ENCODE measurements at places on chromosomes 6 and 20.

DNA sequence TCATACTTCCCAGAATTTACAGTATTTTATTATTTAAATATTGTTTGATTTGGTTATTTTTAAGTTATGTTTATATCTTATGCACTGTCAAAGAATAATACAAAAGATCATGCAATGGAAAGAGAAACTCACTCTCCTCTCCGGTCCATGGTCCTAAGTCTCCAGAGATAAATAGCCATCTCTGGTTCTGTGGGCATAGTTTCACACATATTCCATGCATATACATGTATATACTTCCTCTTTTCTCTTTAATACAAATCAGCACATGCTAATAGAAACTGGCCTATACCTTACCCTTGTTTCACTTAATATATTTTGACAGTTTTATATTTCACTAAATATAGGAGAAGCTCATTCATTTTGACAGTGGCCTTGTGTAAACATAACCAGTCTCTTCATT is 901.7 kb upstream of the CITED2 start:
- no peaks in the 10 kb centered on the region for H3K27me3 ChIP-seq
- no peaks in the 10 kb centered on the region for H3K36me3 ChIP-seq
- no peaks in the 10 kb centered on the region for H3K4me1 ChIP-seq
- no peak overlapping the region for H3K27ac ChIP-seq

DNA sequence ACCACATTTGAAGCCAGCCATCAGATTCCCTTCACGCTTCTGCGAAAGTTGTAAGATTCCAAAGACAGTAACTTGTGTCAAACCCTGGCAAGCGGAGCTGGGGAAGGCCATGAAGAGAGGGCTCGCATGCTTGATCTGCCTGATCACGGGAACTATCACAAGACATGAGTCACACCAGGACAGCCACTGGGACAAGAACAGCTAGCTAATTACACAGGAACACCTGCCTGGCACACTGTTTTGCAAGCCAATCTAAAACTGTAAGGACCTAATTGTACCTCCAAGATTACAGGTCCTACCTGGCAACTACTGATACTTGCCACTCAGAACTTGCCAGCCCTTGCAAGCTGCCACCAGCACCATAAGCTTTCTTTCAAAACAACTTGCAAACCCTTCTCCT is 289.3 kb downstream of the KIF16B start:
- H3K4me3 ChIP-seq = no peak overlapping the region
- no peak for DNase-seq
- H3K27ac ChIP-seq = no peak overlapping the region
- no peaks in the 10 kb centered on the region for H3K4me1 ChIP-seq

GRCh38 chr6:87848616-87849015 is 146.6 kb upstream of the AKIRIN2 start:
- no peaks in the 10 kb centered on the region for H3K4me1 ChIP-seq
- no peak for DNase-seq
- H3K4me3 ChIP-seq = no peak overlapping the region
- no peaks in the 10 kb centered on the region for H3K27me3 ChIP-seq
- no peak overlapping the region for H3K27ac ChIP-seq

- no peaks in the 10 kb centered on the region for H3K4me1 ChIP-seq
- H3K4me3 ChIP-seq = no peak overlapping the region
- no peaks in the 10 kb centered on the region for H3K36me3 ChIP-seq
- H3K27ac ChIP-seq = no peak overlapping the region
- DNase-seq = peak; percentile 14
Measured at GRCh38 chr6:13336553-13336952, 8.2 kb upstream of the TBC1D7 start.

- H3K4me3 ChIP-seq = no peak overlapping the region
- DNase-seq = no peak
- no peaks in the 10 kb centered on the region for H3K27me3 ChIP-seq
- no peak overlapping the region for H3K27ac ChIP-seq
- H3K4me1 ChIP-seq = no peaks in the 10 kb centered on the region
Measured at GRCh38 chr6:11021003-11021402, 23.1 kb downstream of the ELOVL2 start.

- DNase-seq = no peak
- H3K36me3 ChIP-seq = no peaks in the 10 kb centered on the region
- no peaks in the 10 kb centered on the region for H3K27me3 ChIP-seq
- no peaks in the 10 kb centered on the region for H3K4me1 ChIP-seq
- no peak overlapping the region for H3K4me3 ChIP-seq
Measured at GRCh38 chr6:48535582-48536009, 424.6 kb upstream of the PTCHD4 start.

DNA sequence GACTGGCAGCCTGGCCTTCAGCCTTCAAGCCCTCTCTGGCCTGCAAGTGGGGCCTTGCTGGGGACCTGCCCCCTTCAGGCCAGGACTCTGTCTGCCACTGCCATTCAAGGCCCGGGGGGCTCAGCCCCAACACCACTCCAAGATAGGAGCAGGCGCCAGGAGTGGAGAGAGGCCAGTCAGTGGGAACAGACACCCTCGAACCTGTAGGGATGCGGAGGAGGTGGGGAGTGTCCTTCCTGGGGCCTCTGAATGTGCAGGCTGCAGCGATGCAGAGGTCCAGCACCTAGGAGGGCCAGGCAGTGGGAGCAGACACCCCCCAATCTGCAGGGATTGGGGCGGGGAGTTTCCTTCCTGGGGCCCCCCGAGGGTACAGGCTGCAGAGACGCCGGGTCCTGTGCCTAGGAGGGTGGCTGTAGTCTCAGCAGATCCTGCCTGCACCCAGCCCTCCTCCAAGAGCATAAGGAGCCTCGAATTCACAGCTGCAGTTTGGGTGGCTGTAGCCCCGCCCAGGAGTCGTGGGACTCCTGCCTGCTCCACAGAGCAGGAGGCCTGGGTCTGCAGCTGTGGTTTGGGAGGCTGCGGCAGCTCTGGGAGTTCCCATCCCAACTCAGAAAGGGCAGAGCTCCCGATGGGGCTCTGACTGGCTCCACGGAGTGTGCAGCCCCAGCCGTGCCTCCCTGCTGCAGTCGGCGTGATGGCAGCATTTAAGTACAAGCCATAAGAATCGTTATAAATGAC is 33.1 kb downstream of the NR2E1 start:
- H3K4me3 ChIP-seq = no peak overlapping the region
- H3K4me1 ChIP-seq = no peaks in the 10 kb centered on the region
- no peak overlapping the region for H3K27ac ChIP-seq

GRCh38 chr6:158711264-158711663 is 61.4 kb downstream of the SYTL3 start:
- peaks cover 6% of the 10 kb centered on the region for H3K4me1 ChIP-seq
- H3K36me3 ChIP-seq = no peaks in the 10 kb centered on the region
- H3K4me3 ChIP-seq = no peak overlapping the region

- no peak overlapping the region for H3K27ac ChIP-seq
- peak overlapping the region; percentile 26 for H3K4me3 ChIP-seq
- H3K4me1 ChIP-seq = peaks cover 18% of the 10 kb centered on the region
- peaks cover 5% of the 10 kb centered on the region for H3K27me3 ChIP-seq
- DNase-seq = no peak
- no peaks in the 10 kb centered on the region for H3K36me3 ChIP-seq
Measured at GRCh38 chr6:137496909-137497720, 2.9 kb upstream of the OLIG3 start.

DNA sequence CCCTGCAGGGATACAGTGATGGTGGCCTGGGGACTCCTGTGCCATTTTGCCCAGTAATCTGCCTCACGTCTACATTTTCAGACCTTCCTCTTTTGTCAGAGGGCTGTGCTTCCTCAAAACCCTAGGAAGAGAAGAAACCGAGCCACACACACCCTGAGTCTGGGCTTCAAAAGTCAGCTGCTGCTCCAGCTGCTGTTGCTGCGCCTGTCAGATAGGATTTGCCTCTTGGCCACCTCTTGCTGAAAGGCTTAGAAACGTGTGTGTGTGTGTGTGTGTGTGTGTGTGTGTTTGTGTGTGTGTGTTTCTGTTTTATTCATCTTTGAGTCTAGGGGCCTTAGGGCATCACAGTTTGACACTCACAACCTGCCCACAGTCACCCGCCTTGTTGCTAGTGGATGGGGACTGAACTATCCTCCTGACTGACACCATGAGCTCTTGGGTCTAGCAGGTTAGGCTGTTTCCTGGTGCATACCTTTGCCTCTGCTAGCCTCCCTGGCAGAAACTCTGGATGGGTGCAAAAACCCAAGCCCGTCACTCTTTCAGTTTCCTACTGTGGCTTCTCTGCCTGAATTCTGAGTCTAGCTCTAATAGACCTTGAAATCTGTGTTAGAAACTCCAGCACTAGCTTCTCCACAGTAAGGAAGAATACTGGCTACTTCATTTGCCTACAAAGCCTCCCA is 94.9 kb upstream of the CEP85L start:
- H3K27ac ChIP-seq = no peak overlapping the region
- H3K36me3 ChIP-seq = no peaks in the 10 kb centered on the region
- no peaks in the 10 kb centered on the region for H3K4me1 ChIP-seq

DNA sequence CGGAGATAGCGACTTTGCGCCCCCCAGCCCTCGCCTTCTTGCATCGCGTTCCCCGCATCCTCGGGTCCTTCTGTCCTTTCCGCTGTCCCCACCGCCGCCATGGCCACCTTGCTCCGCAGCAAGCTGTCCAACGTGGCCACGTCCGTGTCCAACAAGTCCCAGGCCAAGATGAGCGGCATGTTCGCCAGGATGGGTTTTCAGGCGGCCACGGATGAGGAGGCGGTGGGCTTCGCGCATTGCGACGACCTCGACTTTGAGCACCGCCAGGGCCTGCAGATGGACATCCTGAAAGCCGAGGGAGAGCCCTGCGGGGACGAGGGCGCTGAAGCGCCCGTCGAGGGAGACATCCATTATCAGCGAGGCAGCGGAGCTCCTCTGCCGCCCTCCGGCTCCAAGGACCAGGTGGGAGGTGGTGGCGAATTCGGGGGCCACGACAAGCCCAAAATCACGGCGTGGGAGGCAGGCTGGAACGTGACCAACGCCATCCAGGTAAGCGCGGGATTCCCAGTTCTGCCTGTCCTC is 401 bp downstream of the SLC32A1 start:
- H3K4me3 ChIP-seq = no peak overlapping the region
- DNase-seq = no peak
- no peaks in the 10 kb centered on the region for H3K36me3 ChIP-seq

DNA sequence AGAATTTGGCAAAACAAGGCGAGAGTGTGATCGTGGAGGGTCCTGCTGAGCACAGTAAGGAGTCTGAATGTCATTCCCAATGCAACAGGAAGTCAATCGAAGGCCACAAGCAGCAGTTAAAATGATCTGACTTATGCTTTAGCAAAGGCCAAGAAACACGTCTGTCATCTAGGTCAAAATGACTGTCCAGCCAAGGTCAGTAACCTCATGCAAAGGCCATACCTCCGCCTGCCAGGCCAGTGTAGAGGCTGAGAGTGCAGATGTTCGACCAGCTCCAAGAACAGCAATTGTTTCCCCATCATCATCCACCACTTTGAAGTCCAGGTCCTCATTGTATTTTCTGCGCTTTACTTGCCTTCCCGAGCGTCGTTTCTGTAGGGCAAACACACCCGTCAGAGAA is 105.6 kb downstream of the CHD6 start:
- H3K4me3 ChIP-seq = no peak overlapping the region
- H3K36me3 ChIP-seq = peaks cover 10% of the 10 kb centered on the region
- H3K27me3 ChIP-seq = no peaks in the 10 kb centered on the region
- no peak overlapping the region for H3K27ac ChIP-seq
- no peak for DNase-seq

DNA sequence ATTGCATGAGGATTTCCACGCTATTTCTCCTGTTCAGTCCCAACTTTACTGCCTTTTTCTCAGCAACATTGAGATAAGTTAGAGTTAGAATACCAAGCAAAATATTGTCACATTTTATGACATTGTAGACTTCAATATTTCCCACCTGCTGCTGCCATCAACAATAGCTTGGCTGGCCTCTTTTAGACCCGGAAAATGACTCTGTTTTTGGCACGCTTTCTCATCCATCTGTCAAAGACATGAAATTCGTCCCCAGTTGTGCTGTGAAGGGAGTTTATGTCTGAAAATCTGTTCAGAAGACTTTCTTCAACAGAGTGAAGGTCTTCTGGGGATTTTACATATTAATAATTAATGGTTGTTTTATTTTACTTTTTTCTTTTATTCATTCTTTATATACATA is 857.3 kb downstream of the FRK start:
- no peak overlapping the region for H3K27ac ChIP-seq
- no peak overlapping the region for H3K4me3 ChIP-seq
- no peaks in the 10 kb centered on the region for H3K36me3 ChIP-seq
- no peaks in the 10 kb centered on the region for H3K4me1 ChIP-seq

DNA sequence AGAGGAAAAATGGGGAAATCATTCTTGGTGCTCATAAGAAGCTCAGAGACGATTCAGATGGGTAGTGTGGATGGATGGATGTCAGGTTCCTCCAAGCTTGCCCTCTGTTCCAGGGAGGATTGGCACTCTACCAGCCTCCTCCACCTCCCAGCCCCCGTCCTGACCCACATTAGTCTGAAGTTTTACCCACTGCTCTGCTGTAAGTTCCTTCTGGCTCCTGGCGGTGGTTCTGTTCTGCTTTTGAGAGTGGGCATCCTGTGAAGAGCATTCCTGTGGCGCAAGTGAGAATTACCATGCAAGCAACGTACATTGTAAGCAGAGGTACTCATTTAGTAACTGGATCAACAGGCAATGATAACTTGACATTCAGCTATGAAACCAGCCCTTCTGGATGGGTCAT is 103.4 kb downstream of the SYNDIG1 start:
- no peaks in the 10 kb centered on the region for H3K4me1 ChIP-seq
- no peak overlapping the region for H3K27ac ChIP-seq
- H3K36me3 ChIP-seq = no peaks in the 10 kb centered on the region
- DNase-seq = no peak

GRCh38 chr20:10240655-10241054 is 22.0 kb downstream of the SNAP25 start:
- no peaks in the 10 kb centered on the region for H3K36me3 ChIP-seq
- no peaks in the 10 kb centered on the region for H3K4me1 ChIP-seq
- no peak for DNase-seq
- no peak overlapping the region for H3K4me3 ChIP-seq

DNA sequence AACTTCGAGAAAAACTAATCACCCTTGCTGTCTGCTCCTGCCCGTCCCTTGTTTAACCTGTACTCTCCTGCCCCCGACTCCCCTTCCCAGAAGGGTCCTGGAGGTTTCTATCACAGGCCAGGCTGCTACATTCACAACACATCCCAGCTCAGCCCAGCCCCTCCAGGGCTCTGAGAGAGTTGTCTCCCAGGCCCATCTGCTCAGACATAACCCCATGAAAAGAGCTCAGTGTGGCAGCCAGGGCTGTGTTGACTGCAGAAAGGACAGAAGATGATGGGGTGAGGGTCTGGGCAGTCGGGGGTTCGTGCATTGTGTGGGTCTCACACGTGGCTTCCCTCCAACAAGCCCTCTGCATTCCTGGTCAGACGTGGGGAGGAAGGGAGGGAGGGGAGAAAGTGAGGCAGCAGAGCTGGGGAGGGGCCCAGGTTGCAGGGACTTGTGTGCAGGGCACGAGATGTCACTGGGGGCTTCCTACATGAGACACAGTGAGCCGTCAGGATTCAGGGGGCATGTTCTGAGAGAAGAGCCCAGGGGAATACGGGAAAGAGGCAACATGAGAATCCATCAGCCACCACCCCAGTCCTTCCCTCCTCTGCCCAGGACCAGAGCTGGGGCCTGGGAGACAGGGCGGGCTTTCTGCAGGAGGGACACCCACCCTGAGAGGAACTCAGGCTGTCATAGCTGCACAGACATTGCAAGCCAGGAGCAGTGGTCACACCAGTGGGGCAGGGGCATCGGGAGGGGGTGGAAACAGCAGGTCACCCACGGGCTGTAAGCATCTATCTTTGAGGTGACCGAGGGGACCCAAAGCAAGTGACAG is 372.9 kb downstream of the PREX1 start:
- no peaks in the 10 kb centered on the region for H3K27me3 ChIP-seq
- H3K4me3 ChIP-seq = no peak overlapping the region
- no peaks in the 10 kb centered on the region for H3K36me3 ChIP-seq
- no peaks in the 10 kb centered on the region for H3K4me1 ChIP-seq

Data from ascending aorta (tissue), 2 donors.